ENCODE measurements at places on chromosomes 5 and 9.

DNA sequence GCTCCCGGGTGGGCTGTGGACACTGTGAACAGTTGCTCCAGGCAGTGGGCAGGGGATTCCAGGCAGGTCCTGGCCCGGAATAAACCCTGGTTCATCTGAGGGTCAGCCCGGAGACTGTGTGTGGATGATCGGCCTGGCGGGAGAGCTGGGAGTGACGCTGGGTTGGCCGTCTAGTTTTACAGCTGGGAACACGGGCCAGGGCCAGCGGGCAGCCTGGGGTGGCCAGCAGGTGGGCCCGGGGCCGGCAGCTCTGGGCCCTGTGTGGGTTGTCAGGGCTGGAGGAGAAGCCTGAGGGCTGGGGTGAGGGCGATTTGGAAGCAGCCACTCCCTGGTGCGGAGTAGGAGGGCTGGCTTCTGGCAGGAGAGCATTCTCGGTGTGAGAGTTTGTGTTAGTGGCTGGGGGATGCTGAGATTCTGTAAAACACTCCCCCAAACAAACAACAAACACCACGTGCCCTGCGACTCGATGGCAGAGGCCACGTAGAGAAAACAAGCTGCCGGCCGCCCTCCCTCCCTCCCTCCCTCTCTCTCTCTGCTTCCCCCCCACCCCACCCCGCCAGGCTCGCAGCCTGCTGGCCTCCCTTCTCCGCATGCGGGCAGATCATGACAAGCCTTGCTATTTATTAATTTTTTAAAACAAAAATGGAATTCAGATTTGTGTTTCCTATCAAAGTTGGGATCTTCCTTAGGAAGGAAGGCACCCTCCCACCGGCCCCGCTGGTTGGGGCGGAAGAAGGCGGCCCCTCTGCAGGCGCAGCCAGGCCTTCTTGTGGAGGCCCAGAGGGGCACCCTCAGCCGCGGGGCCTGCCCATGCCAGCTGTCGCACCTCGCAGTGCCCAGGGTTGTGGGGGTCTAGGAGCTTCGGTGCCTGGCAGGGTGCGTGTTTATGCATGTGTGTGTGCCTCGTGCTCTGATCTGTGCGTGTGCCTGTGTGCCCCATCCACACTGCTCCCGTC, 49.5 kb downstream of the RXRA start:
- DNase-seq = peak; percentile 81

- no peak for DNase-seq
Observed at GRCh38 chr5:116858705-116859333, 284.2 kb upstream of the SEMA6A start.

DNA sequence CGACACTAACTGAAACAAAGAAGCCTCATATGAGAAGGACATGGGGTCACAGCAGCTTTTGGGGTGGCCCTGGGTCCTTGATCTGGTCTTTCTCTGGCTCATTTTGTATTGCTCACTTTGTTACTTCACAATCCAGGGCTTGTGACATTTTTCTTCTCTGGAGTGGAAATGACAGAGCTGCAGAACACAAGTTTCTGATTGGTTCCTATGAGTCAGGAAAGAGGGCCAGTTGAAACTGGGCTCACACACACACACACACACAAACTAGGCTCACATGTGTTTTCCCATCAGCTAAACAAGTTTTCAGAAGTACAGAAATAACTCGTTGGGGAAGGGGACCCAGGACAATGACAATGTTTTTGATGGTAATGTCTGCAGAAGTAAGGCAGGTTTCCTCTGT, 54.3 kb downstream of the TMC1 start:
- DNase-seq = no peak

DNA sequence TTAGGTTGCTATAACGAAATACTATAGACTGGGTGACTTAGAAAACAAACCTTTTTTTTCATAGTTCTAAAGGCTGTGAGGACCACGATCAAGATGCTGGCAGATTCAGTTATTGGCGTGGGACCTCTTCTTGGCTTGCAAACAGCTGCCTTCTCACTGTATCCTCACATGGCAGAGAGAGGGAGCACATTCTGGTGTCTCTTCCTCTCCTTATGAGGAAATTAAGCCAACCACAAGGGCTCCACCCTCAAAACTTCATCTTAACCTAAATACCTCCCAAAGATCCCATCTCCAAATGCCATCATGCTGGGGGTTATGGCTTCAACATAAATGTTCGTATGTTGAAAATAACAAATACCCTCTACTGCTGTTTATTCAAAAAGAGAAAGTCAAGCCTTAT, 197.1 kb downstream of the CEMIP2 start:
- no peak for DNase-seq

- DNase-seq = no peak
Observed at GRCh38 chr5:133943475-133943817, 25.0 kb downstream of the C5orf15 start.

GRCh38 chr5:150167908-150168307, 1.3 kb downstream of the CDX1 start:
- DNase-seq = peak; percentile 60

DNA sequence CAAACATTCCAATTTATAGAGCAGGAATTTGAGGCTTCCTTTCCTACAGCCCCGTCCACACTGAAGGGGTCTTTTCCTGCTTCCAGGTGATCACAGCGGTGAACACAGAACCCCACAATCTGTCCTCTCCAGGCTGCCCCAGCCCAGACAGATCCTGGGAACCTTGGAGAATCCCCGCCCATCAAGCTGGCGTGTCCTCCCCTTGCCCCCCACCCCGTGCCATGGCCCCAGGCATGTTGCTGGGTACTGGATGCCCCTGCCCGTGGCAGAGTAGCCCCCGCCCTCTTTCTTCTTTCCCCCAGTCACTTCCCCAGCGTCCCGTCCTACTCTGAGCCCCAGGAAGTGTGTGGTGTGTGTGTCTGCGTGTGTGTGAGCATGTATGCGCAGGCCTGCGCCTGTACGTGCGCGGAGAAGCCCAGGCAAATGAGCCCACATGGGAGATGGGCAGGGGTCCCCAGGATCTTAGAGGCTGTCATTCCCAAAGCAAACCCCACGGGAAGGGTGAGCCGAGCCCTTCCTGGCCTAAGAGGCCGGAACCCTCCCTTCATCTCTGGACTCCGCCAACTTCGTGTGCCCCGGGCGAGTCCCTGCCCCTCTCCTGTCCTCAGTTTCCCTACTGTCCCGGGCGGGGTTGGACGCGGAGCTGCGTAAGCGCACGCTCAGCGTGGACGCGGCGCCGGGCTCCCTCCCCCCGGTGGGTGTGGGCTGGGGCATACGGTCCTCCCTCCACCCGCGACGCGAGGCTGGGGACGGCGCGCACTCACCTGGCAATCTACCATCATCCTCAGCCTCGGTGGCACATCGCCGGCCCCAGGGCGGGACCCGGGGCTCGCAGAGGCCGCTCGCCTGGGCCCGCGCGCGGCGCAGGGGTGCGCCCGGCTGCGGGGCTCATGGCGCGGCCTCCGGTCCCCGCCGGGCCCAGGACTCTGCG, 15.2 kb downstream of the GBGT1 start:
- DNase-seq = no peak

- DNase-seq = no peak
Observed at GRCh38 chr5:74903165-74903787, 37.1 kb upstream of the FAM169A start.

GRCh38 chr5:61464512-61464911, 132.5 kb downstream of the ZSWIM6 start:
- no peak for DNase-seq

- DNase-seq = no peak
Observed at GRCh38 chr5:90367879-90368278, 41.7 kb downstream of the CETN3 start.

DNA sequence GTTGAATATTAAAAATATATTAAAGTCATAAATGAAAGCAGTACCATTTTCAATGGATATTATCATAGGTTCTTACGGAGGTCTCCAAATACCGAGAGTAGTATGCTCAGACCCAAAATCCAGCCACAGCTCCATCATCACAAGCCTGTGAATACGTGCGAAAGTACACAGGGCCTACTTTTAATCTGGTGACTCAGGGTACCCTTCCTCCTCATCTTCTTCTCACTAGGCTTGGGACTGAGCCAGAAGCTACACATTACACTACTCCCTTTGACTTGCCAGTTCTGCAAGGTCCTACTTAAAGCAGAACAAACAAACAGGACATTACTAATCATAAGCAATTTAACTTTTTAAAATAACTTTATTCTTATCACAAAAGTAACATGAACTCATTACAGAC, 7.6 kb upstream of the RIC1 start:
- no peak for DNase-seq

- DNase-seq = no peak
Observed at GRCh38 chr9:86280580-86280979, 1.8 kb downstream of the ISCA1 start.

DNA sequence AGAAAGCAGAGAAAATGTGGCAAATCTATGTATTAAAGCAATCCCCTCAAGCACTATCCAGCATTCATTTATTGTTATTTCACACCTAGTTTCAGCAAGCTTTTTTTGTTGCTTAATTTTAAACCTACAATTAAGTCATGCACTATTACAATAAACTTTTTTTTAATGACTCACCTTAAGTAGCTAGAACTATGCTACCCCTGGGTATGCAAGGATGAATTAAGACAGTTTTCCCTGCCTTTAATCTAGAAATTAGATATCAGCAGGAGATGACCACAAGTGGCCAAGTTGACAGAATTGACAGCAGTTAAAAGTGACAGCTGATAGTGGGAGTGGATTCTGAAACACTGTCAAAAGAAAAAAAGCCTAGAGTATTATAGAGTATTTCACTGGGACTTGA, 20.0 kb downstream of the ITGA1 start:
- DNase-seq = no peak

DNA sequence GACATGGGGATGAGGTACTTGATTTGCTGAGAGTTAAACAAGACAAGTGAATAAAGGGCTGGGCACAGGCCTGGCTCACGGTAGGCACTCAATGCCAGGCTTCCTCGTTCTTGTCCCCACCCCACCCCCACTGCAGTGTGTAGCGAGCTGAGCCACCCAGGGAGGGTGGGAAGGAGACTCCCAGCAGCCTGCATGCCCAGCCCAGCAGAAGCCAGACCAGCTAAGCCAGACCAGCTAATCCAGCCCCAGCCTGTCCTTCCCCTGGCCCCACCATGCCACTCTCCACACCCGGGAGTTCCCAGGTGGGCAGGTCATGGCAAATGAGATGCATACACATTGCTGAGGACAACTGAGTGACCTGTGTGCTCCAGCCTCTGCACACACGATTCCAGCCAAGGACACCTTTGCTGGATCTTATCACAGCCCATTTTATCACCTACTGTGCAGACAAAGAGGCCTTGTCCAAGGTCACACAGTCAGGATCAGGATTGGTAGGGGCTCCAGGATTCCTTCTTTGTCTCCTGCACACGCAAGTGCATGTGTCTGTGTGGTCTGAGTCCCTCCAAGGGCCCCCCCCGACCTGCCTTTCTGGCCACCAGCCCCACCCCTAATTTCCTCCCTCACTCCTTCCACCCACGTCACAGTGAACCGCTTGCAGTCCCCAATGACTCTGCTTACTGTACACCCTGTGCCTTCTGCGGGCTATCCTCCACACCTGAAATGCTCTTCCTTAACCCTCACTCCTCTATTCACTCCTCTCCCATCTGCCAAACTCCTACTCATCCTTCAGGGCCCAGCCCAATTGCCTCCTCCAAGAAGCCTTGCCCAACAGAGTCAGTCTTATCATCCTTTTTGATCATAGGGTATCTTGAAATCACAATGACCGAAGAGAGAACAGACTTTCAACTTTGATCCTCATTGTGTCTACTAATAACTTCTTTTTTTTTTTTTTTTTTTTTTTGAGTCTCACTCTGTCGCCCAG, 26.6 kb downstream of the DUSP1 start:
- DNase-seq = peak; percentile 70

- DNase-seq = no peak
Observed at GRCh38 chr9:94919376-94920098, 193.0 kb downstream of the AOPEP start.

GRCh38 chr5:43338862-43339261, 25.6 kb upstream of the HMGCS1 start:
- no peak for DNase-seq

DNA sequence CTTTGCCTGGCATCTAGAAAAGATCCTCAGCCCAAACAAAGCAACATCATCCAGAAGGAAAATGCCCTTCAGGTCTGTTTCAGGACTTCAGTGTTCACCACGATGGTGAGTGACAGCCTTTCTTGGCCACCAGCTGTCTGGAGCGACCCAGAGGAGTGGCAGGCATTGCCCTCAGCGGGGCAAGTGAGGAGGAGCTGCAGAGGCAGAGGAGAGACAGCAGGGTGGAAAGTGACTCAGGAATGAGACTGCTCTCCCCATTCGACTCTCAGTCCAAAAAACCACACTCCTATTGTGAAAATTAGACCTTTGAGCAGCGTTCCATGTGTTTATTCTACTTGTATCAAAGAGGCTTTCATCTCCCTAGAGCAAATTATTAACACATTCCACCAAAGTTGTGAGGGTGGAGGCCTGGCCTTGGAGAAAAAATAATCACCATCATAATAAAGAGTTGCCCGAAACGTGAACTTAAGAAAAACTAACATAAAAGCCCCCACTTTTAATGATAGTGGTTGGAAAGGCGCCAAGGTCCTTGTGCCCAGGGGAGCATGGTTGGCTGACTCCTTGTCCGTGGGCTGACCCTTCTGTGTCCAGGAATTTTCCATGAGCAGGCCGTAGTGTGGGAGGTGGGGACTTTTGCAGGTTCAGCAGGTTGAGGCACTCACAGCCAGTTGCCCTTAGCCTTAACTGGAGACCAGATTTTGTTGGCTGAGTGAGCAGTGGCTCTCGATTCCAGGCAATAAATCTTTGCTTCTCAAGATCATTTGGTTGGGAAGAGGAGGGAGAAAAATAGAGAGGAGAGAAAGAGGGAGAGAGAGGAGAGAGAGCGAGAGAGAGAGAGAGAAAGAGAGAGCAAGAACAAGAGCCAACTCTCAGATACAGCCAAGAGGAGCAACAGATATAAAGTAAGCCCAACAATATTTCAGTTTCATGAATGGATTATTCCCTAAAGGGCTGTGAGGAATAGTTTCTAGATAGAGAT, 125.9 kb upstream of the ANKRD55 start:
- no peak for DNase-seq

DNA sequence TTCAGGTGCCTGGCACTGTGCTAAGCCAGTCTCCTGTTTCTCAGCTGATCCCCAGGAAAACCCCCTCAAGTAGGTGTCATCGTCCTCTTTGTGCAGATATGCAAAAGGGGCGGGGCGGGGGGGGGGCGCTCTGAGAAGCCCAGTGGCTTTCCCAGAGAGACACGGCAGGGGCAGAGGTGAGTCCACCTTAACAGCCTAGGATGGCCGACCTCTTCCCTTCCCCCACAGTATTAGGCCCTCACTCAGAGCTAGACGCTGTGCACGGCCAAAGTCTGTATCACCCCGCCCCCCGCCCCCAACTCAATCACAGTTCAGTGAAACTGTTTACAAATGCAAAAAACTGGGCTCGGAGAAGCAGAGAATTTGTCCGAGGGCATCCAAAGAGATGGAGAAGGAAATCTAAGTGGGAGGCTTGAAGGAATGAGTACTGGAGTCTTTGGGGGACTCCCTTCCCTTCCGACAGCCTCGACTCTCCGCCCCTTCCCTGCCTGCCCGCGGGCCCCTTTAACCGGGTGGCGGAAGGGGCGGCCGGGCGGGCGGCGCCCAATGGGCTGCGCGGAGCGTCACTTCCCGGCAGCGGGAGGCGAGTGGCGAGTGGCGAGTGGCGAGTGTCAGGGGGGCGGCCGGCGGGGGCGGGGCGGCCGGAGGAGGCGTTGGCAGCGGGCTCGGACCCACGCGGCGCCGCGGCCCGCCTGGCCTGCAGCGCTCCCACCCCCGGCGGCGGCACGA, at the start of gene ERGIC1:
TSS of gene ERGIC1 (plus strand) at position 566 of the 729 bp plus-strand sequence. CDS start at position 729, 163 bp downstream.
- peak; percentile 95 for DNase-seq

- no peak for DNase-seq
Observed at GRCh38 chr5:24325306-24325832, 319.4 kb downstream of the CDH10 start.

- no peak for DNase-seq
Observed at GRCh38 chr5:150052956-150053712, 33.2 kb downstream of the CSF1R start.

GRCh38 chr5:178421699-178422399, 168.3 kb downstream of the COL23A1 start:
- no peak for DNase-seq

Data from Right ventricle myocardium inferior (tissue), 1 donor.